Stimulated activated CD8-positive, alpha-beta memory T cell treated with anti-CD3 and anti-CD28 coated beads, Interleukin-12 subunit alpha, Interleukin-12 subunit beta, amount 100 ng/mL, for 1 hour (primary cell): ENCODE measurements at places on chromosomes 3 and 15.

GRCh38 chr15:79003896-79004295, 59.0 kb upstream of the CTSH start:
- DNase-seq, result no peak

- no peak for DNase-seq
Measured at GRCh38 chr15:77464129-77464865, 43.6 kb downstream of the HMG20A start.

- no peak for DNase-seq
Measured at GRCh38 chr3:15726043-15726442, 71.7 kb downstream of the ANKRD28 start.

GRCh38 chr3:77362936-77363335, 323.0 kb downstream of the ROBO2 start:
- DNase-seq, result no peak

GRCh38 chr15:85752491-85752961, 42.2 kb downstream of the KLHL25 start:
- no peak for DNase-seq
